ENCODE measurements at places on chromosomes 6 and 20.

GRCh38 chr6:106525882-106526275, 103.4 kb downstream of the RTN4IP1 start:
- DNase-seq, result no peak

- no peak for DNase-seq
Observed at GRCh38 chr6:28218312-28219248, 6.5 kb upstream of the ZSCAN9 start.

DNA sequence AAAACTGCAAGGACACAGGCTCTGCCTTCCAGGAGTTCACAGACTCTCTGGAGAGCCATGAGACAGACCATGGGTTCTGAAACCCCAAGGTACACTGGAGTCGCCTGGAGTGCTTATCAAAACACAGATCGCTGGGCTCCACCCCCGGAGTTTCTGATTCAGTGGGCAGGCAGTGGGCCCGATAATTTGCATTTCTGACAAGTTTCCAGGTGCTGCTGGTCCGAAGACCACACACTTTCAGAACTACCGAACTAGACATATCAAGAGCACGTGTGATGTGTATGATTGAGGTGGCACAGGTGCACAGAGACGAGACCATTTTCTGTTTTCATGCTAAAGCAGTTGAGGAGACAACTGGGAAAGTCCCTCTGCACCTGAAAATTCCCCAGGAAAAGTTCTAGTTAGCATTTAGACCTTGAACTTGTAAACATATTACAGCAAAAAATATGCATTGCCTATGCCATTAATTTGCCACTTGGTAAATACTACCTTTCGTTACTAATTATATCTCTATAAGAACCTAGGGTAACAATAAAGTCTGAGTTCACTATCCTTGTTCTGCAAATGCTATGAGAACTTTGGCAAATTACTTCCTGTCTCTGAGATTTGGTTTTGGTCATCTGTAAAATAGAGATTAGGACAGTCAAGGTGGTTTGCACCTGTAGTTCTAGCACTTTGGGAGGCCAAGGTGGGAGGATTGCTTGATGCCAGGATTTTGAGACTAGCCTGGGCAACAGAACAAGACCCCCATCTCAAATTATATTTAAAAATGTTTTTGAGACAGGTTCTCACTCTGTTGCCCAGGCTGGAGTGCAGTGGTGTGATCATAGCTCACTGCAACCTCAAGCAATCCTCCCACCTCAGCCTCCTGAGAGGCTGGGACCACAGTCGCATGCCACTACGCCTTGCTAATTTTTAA, 14.3 kb upstream of the PIM1 start:
- no peak for DNase-seq

DNA sequence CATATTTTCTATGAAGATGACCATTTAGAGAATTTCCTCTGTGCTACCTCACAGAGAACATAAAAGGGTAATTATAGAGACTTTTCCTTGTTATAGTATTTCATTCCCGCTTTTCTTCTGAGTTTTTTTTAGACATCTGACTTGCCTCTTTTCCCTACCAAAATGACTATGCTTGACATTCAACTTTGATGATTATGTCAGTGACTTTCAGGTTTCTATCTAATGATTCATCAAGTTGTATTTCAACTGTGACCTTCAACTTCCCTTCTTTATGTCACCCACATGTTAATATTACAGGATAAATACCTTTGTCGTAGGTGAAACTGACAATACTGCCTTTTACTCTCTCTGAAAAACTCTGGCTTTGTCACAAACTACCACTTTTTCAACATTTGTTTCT, 95.3 kb downstream of the MLIP start:
- no peak for DNase-seq

DNA sequence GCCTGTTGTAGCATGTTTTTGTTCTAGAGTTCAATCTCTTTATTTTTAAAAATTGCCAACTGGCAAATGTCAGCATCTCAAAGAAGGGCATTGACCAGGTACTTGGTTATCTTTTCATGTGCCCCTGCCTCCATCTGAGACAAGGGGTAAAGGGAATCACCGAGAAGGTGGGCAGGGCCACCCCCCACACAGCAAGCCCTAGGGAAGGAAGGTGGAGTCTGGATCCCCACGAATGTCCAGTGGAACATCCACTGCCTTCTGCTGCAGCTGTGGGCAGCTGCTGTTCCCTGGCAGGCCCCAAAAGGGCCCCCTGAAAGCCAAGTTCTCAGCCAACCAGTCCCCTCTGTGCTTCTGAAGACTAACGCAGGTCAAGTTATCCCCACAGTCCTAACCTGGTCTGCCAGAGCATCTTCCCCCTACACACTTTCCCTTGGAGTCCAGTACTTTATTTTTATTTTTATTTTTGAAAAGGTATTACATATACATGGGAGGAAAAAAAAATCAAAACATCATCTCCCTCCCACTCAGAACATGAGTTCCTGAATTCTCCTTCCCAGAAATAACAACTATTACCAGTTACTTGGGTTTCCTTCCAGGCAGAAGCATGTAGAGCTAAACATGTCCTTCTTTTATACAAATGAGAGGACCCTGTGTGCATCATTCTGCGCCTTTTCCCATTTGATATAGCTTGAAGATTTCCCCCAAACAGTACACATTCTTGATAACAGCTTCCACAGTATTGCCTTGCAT, 253.7 kb downstream of the MAFB start:
- DNase-seq, result no peak

- DNase-seq, result peak; percentile 69
Observed at GRCh38 chr20:41174373-41174772, 37.0 kb downstream of the PLCG1 start.

- DNase-seq, result no peak
Observed at GRCh38 chr20:8331740-8332412, 199.8 kb downstream of the PLCB1 start.

DNA sequence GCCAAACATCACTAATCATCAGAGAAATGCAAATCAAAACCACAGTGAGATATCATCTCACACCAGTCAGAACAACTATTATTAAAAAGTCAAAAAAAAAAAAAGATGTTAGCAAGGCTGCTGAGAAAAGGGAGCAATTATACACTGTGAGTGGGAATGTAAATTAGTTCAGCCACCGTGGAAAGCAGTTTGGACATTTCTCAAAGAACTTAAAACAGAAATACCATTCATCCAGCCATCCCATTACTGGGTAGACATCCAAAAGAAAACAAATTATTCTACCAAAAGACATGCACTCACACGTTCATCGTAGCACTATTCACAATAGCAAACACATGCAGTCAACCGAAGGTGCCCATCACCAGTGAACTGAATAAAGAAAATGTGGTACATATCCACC, 213.9 kb downstream of the TTLL2 start:
- DNase-seq, result no peak

- DNase-seq, result no peak
Observed at GRCh38 chr6:107491760-107492660, 2.1 kb downstream of the SOBP start.

DNA sequence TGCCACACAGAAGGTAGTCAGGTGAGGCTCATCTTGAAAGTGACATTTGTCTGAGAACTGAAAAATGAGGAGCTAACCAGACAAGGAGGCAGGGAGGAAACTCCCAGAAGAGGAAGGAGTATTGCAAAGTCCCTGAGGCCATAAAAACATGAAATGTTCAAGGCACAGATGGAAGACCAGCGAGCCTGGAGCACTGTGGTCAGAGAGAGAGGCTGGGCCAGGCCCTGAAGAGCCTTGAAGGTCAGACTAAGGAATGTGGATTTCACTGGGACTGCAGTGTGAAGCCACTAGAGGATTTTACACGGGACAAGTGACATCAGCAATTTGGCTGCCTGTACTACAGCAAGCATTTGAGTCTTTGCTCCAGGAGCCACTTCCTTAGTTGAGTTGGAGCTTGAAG, 21.1 kb upstream of the TMEM181 start:
- peak; percentile 71 for DNase-seq

DNA sequence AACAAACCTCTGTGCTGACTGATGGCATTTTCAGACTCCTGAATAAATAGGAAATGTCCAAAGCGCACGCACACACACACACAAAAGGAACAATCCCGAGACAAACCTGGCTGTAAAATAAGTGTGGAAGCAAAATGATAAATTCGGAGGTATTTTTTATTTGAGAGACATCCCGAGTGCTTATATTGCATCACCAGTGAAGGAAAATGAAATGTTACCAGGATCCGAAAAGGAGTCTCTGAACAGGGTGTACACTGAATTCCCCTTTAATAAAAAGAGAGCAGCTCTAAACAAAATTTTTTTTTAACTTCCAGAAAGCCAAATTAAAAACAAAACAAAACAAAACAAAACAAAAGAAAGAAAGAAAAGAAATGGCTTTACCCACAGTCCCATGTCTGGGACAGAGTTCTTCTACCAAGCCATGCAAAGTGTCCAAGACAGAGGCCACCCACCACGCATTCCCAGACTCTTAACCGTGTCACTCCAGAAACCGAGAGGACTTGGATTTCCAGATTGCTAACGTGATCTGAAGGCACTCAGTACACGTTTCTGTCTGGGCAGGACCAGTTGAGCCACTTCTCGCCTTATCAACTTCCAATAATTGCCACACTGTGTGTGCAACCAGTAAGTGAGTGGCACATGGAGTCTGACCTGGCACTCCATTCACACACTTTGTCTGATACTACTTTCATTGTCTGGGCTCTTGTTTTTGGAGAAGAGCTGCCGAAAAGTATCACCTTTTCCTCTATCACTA, 817 bp downstream of the ME1 start:
- DNase-seq, result no peak

DNA sequence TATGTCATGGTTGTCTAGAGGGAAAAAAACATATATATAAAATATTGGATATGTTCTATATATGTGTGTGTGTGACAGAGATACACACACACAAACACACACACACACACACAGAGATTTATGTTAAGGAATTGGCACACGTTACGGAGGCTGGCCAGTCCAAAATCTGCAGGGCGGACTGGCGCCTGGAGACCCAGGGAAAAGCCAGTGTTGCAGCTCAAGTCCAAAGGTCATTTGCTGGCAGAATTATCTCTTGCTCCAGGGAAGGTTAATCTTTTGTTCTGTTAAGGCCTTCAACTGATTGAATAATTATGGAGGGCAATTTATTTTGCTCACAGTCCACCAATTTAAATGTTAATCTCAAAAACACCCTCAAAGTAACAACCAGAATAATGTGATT, 37.5 kb upstream of the PDE7B start:
- no peak for DNase-seq

Data from vagina (tissue), 2 donors.